ENCODE measurements at places on chromosomes 1 and 21.

- DNase-seq = no peak
These were observed 81.4 kb upstream of the SMYD2 start for GRCh38 chr1:214199585-214199984.

DNA sequence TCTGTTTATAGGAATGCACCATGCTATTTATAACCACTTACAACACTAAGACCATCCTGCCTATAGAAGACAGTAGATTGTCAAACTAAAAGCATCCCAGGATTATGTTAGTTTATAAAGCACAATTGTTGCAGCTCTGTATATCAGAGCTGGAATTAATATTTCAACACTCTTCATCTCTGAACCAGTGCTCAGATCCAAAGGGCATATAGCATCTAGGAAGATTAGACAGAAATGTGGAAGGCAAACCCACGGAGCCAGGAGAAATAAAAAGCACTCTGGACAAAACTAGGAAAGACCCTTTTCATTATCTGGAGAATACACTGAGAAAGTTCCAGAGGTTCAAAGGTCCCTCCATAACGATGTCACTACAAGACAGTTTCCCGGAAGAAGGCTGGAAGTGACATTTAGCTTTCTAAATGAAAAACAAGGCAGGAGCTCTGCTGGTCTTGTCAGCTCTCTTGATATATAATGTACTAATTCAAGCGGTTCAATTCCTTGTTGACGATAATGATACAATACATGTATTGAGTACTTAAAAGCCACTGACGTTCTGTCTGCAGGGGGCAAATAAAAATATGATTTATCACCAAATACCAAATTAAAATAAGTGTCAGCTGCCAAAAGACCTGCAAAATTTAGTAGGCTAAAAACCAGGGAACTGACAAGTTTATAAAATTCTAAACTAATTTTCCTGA, 91.8 kb upstream of the BCL10 start:
- no peak for DNase-seq

DNA sequence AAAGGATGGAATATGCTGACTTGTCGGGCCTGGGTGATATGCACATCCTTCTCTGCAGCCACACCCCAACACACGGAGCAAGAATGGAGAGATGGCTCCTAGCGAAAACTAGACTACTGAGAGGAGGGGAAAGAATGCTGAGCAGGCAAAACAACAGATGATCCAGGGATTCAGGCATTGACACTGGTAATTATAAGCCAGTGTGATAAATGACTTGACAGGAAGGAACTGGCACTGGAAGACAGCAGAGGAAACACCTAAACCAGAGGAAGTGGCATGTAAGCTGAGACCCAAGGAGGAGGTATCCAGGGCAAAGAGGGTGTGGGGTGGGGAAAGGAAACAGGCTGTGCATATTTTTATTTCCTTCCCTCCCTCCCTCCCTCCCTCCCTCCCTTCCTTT, 31.7 kb upstream of the KHDRBS1 start:
- DNase-seq = peak; percentile 17

GRCh38 chr21:45301521-45302081, 13.9 kb upstream of the POFUT2 start:
- no peak for DNase-seq

DNA sequence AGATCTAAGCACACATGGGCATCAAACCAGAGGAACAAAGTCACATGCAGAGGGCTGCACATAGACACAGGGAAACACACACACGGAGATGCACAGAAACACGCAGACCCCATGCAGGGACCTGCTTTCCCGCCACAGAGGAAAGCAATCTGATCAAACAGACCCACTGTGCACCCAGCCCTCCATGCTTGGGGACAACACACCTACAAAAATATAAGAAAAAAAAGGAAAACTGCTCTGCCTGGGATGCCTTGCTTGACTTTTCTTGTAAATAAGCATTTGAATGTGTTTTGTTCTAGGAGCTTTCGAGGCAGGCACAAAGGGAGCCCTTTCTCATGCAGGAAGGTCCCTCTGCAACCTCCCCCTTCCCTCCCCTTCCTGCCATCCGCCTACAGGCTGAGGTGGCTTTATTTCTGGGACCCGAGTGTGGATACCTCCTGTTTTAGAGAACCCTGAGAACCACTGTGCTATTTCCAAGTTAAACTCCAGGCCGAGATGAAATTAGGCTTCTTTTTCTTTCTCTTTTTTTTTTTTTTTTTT, 3.5 kb upstream of the ICMT start:
- no peak for DNase-seq

- no peak for DNase-seq
These were observed 18.8 kb downstream of the PTPRC start for GRCh38 chr1:198657550-198658064.

DNA sequence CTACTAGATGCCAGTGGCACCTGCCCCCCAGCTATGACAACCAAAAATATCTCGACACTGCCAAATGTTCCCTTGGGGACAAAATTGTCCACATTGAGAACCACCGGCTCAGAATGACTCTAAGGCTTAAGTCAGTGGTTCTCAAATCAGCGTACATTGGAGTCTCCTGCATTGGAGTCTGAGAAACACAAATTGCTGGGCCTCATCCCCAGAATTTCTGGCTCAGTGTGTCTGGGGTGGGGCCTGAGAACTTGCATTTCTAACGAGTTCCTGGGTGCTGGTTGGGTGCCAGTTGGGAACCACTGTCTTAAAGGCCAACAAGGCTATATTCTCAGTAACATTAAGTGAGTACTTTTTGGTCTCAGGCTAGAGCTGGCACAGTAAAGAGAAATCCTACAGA, 77.7 kb upstream of the GADD45A start:
- DNase-seq = no peak

DNA sequence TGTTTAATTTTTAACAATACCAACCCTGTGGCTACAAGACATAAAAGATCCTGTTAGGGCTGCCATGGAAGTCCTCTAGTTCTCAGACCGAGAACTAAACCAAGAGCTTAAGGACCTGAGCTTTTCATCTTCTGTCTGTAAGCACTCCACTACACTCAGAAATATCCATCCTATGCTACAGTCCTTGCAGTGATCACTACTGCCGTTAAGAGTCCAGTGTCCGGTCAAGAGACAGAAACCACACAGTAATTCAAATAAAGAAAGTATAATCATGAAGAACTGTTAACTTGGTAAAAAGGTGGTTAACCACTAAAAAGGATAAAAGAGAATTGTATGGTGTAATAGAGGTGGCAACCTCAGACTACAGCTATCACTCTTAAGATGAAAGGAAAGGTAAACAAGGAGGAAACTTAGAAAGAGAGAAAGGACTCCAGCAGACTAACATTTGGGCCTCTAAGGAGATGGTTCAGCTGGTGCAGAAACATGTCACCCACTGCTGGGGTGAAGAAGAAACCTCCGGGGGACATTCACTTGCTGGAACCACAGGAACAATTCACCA, 22.1 kb upstream of the PRDX6 start:
- DNase-seq = no peak

- no peak for DNase-seq
These were observed 46.6 kb downstream of the TOR3A start for GRCh38 chr1:179128520-179128919.

- DNase-seq = no peak
These were observed 234.8 kb downstream of the GPR52 start for GRCh38 chr1:174682419-174683008.

DNA sequence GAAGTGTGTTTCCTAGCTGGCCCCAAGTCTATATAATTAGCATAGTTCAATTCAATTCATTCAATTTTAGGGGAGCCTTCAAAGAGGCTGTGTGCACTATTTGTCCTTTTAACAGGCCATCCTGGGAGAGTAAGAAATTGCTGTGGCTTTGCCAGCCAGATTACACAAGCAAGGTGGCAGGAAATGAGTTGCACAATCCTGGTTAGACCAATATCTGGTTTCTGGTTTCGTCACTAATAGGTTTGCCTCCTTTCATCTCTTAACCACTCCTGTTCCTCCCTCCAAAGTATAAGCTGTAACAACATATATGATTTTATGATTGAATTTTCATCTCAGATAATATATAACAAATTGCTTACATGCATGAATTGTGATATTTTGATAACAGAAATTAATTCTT, 84.1 kb upstream of the NEGR1 start:
- no peak for DNase-seq

DNA sequence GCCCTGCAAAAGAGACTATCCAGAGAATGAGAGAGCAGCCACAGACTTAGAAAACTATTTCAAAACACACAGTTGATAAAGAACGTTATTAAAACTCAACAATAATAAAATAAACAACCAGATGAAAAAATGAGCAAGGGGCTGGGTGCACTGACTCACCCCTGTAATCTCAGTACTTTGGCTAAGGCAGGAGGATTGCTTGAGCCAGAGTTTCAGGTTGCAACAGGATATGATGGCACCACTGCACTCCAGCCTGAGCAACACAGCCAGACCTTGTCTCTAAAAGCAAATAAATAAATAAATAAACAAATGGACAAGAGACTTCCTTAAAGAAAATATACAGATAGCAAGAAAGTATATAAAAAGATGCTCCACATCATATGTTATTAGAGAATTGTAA, 144.6 kb downstream of the LRRIQ3 start:
- no peak for DNase-seq
